Foreskin fibroblast (primary cell): ENCODE measurements at places on chromosomes 7 and 10.
A peak's percentile ranks its signal among the peaks of the same experiment; 100 is the strongest.

GRCh38 chr7:158044482-158044823 is 543.2 kb downstream of the PTPRN2 start:
- no peak for DNase-seq

DNA sequence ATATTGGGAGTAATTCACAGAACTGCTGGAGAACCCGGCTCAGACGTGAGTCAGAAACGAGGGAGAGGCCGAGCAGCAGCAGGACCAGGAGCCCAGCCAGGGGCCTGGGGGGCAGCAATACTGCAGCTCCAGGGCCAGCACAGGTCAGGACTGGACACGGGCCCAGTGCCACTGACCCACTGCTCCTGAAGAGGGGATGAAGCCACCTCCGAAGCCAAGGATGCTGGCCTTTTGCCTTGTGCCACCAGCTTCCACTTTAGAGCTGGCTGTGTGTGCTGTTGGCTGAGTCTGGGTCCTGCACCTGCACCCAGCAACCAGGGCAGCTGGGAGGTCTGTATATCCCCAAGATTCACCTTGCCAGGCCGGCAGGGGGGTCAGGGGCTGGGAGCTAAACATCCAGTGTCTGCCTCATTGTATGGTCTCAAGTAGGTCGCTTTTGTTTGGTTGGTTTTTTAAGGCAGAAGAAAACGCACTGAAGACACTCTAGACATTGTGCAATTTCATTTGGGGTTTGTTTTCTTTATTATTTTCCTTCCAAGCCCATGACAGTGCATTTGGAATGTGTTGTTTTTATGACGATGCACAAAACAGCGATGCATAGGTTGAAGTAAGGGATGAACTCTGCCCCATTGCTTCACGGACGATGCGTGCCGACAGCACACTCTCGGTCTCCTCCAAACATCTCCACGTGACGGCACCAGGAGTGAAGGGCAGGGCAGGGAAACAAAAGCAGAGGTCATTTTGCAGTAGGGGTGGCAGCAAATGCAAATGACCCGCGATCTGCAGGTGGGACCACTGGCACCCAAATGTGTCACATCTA is 27.7 kb upstream of the INSIG1 start:
- DNase-seq = peak; percentile 31

DNA sequence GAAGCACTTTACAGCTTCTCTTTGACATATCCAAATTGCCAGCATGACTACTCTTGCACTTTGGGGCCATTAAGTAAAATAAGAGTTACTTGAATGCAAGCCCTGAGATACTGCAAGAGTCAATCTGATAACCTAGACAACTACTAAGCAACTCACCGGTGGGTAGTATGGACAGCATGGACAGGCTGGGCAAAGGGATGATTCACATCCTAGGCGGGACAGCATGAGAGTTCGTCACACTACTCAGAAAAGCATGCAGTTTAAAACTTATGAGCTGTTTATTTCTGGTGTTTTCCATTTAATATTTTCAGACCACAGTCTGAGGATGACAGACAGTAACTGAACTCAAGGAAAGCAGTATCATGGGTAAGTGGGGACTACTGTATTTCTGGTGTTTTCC is 84.0 kb downstream of the ORC5 start:
- DNase-seq = peak; percentile 24

DNA sequence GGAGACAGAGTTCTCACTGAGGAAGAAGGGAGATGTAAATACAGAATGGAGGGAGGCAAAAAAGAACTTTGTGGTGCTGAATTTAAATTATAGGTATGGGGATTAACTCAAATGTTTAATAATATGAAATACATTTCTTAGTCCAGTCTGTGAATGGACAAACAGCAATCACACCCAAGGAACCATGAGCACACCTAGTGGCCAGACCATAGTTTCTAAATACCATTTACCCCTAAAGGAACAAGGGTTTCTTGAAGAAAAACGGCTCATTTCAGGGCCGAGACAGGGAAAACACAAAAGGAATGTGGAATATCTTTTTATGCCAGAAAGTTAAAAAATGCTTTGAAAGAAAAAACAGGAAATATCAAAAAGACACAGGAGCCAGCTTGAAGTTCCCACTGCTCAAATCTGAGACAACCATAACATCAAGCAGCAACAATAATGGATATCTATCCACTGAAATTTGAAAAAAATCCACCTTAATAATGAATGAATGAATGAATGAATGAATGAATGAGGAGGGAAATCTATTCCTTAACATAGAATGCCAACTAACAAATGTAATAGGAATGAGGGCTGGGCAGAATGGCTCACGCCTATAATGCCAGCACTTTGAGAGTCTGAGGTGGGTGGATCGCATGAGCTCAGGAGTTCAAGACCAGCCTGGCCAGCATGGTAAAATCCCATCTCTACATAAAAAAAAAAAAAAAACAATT is 8.6 kb downstream of the IPMK start:
- no peak for DNase-seq

DNA sequence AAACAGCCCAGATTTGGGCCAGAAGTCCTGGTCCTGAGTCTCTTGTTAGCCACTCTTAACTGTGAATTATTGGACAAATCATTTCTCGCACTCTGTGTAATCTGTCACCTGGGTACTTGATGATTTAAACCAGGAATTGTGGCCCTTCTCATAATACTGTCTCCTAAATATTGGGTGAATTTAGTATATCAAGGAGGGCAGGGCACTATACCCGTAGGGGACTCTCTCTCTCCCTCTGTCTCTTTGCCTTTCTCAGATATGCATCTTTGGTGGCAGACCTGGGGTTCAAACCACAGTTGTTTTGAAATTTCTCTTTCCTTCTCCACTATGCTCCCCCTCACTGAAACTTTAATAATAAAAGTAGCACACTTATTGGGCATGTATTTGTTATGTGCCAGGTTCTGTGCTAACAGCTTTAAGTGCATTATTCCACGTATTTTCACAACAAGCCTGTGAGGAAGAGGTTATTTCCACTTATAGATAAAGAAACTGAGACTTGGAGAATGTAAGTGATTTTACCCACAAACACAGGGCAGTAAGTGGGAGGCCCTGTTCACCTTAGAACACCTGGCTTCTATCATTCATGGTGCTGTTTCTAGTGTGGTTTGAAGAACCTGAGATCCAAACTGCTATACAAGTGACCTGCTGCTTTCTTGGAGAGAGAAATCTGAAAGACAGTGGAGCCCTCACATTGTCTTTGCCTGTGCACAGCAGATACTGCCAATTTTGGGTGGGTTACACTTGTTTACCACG is 11.8 kb downstream of the FAS start:
- no peak for DNase-seq
